Stimulated activated CD4-positive, alpha-beta T cell treated with anti-CD3 and anti-CD28 coated beads, Interleukin-12 subunit alpha, Interleukin-12 subunit beta, amount 100 ng/mL, for 4 hours (primary cell): ENCODE measurements at places on chromosomes 3 and 15.

DNA sequence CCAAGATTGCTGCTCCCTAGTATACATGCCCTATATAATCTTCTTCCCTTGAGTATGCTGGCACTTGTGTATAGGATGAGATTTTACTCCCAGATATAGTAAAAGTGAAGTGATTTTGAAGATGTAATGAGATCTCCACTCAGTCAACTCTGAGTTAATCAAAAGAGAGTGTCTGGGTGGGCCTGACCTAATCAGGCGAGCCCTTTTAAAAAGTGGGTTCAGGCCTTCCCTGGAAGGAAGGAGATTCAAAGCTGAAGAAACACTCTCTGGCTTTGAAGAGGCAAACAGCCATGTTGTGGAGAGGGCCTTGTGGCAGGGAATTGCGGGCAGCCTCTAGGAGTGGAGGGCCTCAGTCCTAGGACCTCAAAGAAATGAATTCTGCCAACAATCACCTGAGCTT is 5.5 kb upstream of the STARD5 start:
- no peak for DNase-seq

DNA sequence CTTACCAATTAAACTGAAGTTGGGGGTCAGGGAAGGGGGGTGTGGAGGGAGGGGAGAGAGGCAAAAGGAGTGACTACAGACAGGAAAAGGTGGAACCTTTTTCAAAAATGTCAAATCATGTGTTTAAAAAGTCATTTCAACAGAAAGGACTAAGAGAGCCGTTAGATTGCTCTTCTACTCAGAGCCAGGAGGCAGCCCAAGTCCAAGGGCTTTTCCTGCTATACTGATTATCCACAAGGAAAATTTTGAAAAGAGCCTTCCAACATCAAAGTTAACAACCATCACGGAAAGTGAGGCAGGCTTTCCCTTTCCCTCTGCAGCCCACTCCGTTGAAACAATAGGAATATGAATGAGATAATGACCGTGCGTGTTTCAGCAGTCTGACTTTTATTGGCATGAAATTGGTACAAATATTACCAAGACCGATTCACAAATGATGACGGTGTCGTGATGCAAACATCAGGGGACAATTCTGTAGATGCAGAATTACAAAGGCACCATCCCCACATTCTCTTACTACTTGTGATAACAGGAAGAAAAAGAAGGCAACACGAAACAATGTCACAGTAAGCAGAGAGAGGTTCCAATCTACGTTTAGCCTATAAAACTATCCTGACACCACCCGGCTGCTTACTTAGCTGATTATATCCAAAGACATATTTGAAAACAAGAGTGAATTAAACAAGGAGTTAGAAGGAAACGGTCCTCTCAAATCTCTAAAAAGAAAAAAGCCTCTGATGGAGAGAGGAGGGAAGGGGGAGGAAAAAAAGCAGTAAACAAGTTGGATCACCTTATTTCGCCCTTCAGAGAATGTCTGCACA is 453.7 kb downstream of the FOXP1 start:
- no peak for DNase-seq

DNA sequence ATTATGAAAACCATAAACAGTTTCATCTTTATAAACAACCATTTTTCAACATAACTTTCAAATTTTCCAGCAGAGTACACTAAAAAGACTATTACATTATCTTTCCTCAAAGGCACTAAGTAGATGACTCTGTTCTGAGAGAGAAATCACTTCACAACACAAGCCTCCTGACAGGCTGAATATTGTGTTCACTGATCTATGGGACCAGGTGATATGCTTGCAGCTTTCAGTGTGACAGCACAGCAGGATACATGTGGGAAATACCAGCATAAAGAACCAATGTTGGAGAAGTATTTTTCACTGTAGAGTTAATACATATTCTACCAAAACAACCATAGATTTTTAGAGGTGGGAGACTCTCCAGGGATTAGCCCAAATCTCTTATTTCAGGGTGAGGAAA is 350.6 kb downstream of the PLCL2 start:
- no peak for DNase-seq

GRCh38 chr3:20930034-20930433 is 744.0 kb upstream of the SGO1 start:
- DNase-seq = no peak

- no peak for DNase-seq
Observed at GRCh38 chr15:48696627-48697312, 51.3 kb upstream of the FBN1 start.

DNA sequence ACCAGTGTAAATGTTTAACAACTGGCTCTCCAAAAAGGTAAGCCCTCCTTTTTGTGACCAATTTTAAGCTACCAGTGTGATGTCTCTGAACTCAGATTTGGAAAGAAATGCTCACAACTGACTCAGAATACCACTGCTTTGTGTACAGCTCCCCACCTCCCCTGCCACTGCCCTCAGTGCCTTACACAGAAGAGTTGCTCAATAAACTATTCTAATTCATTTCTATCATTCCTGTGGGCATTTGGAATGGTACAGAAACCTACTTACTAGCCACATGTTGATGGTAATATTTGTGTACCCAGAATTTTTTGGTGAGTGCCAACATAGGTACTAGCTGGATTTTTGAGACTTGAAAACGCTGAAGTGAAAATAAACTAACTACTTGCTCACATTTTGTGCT is 16.0 kb downstream of the LRRN1 start:
- DNase-seq = no peak

DNA sequence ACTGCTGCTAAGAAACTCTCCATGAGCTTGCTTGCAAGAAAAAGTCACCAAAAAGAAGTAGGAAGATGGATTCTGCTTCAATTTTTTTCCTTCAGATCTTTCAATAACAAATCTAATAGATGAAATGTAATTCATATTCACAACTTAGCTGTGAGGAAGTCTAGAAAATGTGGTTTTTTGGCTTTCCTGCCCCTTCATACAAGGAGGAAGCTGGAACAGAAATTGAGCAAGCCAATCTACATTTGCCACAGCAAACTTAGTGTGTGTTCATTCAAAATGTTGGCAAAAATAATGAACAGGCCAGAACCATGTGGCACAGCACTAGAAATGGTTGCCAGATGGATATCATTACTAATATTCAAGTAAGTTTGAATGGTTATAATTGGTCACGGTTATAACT is 93.2 kb upstream of the NEDD4 start:
- DNase-seq = no peak

DNA sequence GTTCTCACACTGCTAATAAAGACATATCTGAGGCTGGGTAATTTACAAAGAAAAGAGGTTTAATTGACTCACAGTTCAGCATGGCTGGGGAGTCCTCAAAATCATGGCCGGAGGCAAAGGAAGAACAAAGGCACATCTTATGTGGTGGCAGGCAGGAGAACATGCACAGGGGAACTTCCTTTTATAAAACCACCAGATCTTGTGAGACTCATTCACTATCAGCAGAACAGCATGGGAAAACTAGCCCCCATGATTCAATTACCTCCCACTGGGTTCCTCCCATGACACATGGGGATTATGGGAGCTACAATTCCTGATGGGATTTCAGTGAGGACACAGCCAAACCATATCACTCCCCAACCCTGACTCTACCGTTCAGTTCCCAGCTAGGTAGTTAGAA is 59.7 kb upstream of the MINAR1 start:
- DNase-seq = no peak

GRCh38 chr3:66394753-66395249 is 106.0 kb downstream of the LRIG1 start:
- DNase-seq = no peak

DNA sequence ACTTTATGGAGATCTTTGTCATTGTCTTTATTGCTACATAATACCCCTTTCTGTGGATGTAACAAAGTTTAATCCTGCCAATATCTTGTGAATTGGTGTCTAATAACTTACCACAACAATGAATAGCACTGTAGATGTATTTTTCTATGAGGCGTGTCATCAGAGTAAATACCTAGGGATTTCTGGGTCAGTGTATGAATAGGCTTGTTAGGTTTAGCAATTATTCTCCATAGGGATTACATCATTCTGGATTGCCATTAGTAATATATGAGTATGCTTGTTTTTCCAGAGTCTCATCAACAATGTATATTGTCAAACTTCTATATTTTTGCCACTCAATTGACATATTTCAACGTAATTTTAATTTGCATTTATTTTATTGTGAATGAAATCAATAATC is 67.9 kb downstream of the UNC13C start:
- DNase-seq = no peak

DNA sequence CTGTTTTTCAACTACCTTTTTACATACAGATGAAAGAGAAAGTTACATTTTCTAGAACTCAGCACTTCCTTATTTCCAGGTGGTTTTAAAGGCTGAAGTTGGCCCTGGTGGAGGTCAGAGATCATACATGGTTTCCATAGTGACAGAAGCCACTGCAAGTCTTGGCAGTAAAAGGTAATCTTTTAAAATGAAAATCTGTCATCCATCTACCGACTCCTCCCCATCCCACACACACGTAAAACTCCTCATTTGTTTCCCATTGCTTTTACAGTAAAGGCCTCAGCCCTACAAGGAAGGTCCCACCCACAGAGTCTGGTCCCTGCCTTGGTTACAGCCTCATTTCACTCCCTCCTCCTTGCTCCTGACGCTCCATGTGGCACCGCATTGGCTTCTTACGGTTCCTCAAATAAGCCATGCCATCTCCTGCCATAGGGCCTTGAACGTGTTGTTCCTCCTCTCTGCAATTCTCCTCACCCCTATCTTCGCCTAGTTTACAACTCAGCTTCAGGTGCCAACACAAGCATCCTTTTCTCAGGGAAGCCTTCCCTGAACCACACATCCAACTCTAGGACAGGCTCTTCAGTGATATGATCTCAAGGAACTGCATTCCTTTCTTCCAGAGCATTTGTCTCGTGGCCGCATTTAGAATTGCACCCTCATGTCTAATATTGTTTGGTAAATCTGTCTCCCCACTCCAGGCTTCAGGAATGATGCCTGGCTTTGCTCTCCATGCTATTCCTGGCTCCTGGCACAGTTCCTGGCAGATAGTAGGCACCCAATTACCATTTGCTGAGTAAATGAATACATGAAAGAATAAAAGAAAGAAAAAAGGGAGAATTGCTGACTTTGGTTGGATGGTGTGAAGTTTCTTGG is 2.6 kb downstream of the CYP19A1 start:
- no peak for DNase-seq

DNA sequence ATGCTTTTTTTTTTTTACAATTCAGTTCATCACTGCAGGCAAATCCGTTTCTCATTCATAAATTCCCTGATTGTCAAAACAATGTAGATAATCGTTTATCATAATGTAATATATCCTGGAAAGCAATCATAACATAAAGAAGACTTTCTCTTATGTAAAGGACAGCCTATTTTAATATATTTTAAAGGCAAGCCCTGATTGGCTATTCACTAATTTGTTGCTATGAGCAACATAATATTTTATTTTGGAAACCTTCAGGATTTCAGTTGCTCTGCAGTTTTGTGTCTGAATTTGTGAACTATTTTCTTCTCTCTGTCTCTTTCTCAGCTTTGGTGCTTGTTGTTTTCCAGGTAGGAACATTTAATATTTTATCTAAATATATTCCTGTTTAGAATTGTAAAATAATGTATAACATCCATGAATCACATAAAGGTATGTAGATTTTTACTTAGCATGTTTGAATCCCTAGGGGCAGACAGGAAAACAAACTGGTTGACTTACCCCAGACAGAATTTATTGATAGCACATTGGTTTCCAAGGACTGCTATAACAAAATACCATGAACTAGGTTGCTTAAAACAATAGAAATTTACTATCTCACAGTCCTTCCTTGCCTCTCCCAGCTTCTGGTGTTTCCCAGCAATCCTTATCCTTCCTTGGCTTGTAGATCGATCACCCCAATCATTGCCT is 253.5 kb downstream of the CDIN1 start:
- DNase-seq = no peak

DNA sequence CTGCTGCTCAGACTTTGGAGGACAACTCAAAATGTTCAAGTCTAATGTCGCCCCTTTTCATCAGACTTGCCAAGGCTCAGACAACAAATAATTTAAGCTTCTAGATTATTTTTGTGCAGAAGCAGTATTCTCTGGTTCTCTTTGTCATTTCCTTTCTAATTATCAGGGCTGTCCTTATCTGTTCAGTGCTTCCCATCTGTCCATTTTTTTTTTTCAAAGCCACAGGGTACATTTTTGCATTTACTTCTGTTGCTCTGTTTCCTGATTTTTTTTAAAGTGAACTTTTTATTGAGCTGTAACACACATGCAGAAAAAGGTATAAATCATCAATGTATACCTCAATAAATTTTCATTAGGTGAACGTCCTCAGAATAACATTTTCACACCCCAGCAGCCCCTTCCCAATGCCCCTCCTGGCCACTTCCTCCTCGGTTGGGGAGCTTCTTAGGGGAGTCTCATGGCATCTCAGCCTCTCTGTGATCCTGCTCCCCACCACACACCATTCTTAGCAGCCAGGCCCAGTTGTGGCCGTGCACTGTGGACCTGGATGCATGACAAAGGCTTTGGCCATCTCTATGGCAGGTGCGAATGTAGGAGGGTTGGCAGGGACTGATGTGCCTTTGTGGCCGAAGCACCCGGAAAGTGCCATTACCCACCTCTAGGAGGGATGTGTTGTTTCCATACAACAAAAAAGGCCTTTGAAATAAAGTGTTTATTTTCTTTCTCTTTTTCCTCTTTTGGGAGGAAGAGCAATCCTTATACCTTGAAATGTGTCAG is 303.5 kb upstream of the LRRFIP2 start:
- no peak for DNase-seq

GRCh38 chr3:57257678-57258077 is 30.1 kb downstream of the APPL1 start:
- no peak for DNase-seq

- no peak for DNase-seq
Observed at GRCh38 chr3:100871306-100871705, 121.9 kb downstream of the ABI3BP start.

DNA sequence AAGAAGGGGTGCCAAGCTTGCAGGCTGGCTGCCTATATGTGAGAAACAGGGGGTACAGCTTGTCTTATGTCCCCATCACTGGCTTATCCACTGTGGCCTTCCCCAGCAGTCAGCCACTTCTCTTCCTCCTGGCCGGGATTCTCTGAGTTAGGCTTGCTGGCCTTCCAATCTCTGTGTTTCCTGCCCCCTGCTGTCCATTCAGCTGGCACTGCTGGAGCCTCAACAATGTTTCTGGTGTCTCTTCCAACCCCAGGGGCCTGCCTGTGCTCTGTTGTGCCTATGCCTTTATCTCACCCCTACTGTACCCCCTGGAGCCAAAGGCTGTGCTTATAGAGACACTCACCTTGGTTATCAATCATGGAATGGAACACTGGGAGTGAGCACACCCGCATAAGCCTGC is 36.5 kb downstream of the ANAPC13 start:
- DNase-seq = no peak

DNA sequence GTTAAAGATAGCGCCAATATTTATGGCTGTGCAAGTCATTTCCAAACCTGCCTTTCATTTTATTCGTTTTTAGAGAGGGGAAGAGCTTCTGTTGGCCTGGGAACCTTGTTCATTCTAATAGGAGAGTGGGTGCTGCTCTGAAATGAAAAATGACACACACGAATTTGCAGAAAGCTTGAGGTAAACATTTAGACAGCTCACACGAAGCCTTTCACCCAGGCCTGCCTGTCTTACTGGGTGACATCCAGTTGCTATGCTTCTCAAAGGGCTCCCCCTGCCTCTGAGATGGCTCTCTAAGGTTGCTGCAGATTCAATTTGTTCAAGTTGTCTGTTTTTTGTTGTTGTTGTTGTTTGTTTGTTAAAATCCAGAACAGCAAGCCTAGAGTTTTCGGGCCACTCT is 18.2 kb downstream of the PEX5L start:
- no peak for DNase-seq
